AG09319 (cell line): ENCODE measurements at places on chromosomes 6 and 20.

GRCh38 chr6:54255886-54256285, 52.4 kb upstream of the TINAG start:
- DNase-seq, result no peak

DNA sequence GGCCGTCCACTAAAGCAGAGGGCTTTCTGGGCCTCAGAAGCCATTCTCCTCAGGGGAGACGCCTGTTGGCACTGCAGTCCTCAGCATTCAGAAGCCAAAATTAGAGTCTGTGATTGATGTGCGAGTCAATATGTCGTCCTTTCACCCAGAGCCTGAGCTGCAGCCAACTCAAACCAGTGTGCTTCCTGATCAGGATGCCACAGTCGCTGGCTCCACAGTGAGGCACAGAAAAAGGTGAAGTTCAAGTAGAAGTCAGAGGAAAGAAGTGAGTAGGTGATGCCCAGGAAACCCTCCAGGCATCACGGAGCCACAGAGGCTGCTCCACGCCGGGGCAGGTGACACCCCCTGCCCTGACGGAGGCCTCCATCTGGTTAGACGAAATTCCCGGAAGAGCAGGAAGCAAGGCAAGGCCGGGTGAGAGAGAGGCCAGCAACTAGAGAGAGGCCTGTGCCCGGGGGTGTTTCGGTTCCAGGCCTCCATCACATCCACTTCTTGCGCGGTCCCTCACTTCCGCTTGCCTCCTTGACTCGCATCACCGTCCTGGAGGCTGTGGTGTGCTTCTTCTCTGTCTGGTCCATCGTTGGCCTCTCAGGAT, 177.7 kb upstream of the SNX9 start:
- DNase-seq, result no peak

GRCh38 chr20:10509376-10509775, 74.3 kb downstream of the SLX4IP start:
- no peak for DNase-seq

DNA sequence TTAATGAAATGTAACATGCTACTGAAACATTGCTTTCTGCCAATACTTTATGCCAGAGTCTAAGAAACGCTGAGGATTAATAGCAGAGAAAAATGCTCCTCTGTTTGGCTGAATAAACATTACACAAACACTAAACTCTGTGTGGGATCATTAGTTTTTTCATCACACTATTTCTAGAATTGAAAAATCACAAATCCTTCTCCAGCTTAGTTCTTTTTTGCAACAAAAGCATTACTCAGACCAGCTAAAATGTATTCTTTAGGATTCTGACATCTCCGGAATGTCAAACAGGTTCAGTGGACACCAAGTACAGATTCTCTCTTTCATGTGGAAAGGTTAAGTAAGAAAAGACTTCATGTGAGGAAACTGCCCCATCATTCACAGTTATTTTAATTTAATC, 226.9 kb downstream of the SIM1 start:
- DNase-seq, result no peak

GRCh38 chr20:41063442-41063841, 34.8 kb downstream of the TOP1 start:
- no peak for DNase-seq

GRCh38 chr6:111530218-111530617, 47.2 kb upstream of the REV3L start:
- no peak for DNase-seq

DNA sequence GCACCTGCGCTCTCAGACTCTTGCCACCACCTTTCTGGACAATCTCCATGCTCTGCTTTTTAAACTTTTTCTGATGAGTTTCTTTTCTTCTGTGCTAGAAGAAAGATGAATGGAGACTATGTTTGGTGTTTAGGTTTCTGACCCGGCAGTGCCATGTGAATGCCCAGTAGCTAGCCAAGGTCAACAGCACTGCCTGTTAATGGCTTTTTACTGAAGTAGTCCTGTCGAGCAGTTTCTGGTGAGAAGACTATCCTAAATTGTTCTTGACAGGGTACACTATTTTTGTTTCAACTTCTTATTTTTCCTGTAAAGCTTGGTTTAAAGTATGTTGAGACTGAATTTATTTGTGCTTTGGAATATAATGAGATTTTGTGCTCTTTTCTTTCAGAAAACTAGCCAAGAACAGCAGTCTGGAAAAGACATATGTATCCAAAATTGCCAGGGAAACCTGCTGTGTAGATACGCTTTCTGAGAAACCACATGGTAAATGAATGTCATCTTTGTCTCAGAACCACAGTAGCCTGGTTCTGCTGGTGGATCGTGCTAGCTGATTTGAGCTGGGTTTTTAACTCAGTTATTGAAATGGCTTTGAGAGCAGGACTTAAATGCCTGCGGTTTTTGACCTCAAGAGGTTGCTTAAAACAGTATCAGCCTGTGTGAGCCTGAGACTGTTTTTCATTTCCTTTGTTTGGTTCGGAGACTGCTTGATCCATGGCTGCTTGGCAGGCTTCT, 48.1 kb downstream of the KCNS1 start:
- DNase-seq, result peak; percentile 84

GRCh38 chr6:91438570-91438969, 851.7 kb upstream of the MAP3K7 start:
- DNase-seq, result no peak

- DNase-seq, result no peak
These were observed 162.6 kb downstream of the FAM83B start for GRCh38 chr6:55009131-55009530.

DNA sequence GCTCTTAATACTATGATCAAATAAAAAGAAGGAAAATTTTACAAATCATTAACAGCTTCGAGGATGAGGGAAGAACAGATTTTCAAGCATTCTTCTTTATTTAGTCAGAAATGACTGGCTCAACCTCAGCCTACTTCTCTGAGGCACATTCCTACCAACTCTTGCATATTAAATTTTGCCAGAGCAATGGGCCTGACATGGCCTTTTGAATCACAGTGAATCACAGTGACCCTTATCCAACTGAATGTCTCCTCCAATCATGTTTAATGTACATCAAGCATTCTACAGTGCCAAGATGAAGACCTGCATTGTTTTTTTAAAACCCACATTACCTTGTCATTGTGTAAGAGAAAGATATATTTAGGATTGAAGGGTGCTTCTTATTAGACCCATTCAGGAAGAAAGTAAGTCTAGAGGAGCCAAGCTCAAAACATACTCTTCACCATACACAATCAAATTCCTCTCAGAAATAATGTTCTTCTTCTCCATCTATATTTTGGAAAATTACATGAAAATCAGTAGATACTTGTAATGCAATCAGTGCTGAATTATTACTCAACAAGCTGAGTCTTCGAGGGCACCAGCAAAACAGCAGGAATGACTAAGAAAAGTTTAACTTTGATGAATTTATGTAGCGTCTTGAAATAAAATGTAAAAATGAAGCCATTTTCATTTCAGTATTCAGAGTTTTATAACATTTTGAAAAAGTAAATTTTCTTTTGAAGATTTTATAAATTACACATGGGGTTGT, 44.1 kb upstream of the MOXD1 start:
- peak; percentile 27 for DNase-seq

DNA sequence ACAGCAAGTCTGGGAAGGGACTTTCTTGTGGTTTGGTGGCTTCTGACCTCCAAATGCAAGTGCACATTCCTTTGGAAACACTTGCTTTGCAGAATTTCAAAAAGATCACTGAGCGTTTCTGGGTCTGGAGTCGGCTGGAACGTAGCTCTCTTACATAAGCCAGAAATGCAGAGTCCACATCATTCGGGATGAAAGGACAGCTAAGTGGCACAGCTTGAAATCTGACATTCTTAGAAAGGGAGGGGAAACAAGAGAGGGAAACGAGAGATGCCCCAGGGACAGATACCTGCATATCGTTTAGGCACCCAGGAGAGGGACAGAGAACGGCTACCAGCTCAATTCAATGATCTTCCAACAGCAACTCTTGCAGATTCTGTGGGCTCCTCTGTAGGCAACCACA, 118.7 kb downstream of the NFATC2 start:
- no peak for DNase-seq

- DNase-seq, result no peak
These were observed 384.3 kb downstream of the CDC5L start for GRCh38 chr6:44771647-44772415.

DNA sequence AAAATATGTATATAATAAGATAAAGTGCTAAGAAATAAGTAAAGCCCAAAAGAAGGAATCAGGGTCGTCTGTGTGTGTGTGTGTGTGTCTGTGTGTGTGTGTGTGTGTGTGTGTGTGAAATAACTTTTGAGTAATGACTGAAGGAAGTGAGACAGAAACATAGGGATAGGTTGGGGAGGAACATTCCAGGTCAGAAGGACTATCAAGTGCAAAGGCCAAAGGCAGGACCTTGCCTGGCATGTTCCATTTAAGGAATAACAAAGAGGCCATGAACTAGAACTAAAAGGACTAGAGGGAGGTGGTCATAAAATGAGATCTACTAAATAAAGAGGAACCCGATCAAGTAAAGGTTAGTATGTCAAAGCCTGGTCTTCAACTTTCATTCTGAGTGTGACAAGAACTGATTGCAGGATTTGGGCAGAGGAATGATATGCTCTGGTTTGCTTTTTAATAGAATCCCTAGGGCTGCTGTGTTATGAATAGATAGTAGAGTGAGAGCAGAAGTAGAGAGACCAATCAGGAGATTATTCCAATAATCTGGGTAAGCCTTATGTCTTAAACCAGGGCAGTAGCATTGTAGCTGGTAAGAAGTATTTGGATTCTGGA, 6.9 kb downstream of the ENPP3 start:
- no peak for DNase-seq

DNA sequence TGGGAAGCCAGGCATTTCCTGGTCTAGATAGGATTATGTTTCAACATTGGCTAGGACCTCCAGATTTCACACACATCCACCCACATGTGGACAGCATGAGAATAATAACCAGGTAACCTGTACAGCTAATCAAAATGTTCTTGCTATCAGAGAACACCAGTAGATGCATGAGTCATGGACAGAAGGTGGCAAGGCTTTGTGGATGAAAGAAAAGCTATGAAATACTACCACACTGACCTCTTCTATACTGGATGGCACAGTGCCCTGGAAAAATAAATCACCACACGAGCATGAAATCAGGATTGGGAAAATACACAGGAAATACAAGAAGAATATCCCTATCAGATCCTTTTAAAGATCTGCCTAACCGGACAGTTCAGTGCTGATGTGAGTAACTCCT, 113.0 kb downstream of the GMDS start:
- DNase-seq, result no peak

- DNase-seq, result no peak
These were observed 240.3 kb downstream of the DLL1 start for GRCh38 chr6:170050591-170051041.

DNA sequence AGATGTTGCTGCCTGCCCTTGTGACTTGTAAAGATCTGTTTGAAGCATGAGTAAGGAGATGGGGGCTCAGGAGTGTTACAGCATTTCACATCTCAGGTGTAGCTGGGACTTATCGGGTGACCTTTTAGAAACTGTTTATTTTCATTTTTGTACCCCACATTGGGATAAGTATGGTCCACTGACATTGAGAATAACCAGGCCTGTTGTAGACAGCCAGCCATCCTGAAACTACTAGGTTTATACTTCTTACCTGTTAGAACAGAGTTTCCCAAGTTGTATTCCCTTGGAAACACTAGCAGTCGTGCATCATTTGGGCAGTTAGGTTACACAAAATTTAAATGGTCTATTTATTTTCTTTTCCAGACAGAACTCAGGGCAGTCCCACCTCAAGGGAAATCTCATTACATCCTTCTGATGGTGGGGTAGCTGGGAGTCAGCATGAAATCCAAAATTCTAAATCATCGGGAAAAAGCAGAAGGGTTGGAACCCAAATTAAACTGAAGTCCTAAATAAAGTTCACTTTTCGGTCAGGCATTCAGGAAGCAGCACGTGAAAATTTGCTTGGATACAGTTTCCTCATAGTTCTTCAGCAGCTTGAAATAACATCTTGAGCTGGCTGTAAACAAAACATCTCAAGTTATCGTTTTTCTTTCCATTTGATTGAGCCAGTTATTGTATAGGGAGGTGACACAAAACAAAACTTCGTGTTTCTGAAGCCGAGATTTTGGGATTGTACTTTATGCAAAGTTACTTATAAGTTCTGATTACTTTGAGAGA, 30.5 kb downstream of the FOXO3 start:
- no peak for DNase-seq

- DNase-seq, result no peak
These were observed 184.8 kb upstream of the COL21A1 start for GRCh38 chr6:56432194-56432593.

DNA sequence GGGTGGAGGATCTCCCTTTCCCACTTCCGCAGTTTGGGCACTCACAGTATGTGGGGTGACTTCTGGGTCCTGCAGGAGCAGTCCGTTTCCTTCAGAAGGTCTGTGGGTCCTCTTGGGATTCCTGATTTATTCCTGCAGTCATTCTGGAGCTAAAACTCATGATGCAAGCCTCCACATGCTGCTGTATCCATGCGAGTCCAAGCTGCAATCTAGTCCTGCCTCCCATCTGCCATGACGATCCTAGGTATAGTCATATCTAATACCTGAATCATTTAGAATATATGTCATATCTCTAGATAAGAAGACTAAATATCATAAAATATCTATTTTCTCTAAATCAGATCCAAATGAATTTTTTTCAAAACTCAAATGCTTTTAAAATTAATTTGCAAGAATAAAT, 103.4 kb upstream of the AHI1 start:
- no peak for DNase-seq

- no peak for DNase-seq
These were observed 153.4 kb upstream of the HEY2 start for GRCh38 chr6:125596020-125596419.

DNA sequence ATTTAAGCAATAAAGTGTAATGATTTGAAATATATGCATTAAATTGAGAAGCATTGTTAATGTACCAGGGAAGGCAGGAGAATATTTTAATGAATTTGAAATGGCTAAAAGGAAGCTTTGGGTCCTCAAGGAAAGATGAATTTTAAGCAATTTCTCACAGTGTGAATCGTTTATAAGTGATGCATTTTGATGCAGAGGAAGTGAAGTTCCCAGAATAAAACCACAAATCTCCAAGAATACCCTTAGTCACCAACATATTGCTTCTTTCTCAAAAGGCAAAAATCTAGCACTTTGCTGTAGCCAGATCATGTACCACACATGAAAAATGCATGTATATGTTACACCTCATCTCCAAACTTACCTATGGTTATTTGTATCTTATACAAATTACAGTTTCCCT, 11.7 kb downstream of the TPD52L1 start:
- no peak for DNase-seq

GRCh38 chr20:8104252-8104651, 27.8 kb upstream of the PLCB1 start:
- no peak for DNase-seq

- no peak for DNase-seq
These were observed 202.2 kb upstream of the PRND start for GRCh38 chr20:4519534-4519933.

- no peak for DNase-seq
These were observed 211.7 kb downstream of the LMBRD1 start for GRCh38 chr6:69584913-69585729.
